CD4-positive, alpha-beta T cell (primary cell): ENCODE measurements at places on chromosomes 3 and 15.

DNA sequence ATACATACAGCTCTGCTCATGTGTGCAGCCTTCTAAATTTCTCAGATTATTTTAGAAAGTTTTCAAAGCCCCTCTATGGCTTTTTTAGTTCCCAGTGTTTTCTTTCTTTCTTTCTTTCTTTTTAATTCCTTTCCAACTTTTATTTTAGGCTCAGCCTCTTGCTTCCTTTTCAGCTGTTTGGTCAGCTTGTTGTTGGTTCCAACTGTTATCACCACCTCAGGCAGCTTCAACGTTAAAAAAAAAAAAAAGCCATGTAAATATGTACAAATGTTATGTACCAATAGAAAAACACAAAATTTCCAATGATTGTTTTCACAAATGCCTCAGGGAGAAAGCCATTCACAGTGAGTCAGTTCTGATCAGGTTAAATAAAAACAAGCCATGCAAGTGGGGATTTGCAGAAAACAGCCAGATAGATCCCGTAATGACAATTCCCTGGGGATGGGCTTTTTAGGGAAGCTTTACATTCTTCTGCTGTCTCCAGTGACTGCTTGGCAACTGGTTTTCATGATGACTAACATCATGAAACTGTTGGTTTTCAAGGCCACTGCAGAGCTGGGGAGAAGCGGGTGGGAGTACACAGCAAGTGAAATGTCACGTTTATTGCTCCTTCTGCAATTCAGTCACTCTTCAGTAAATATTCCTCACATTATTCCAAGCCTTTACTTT is 908.4 kb downstream of the EPHA3 start:
- DNase-seq: no peak

- no peak for DNase-seq
These were observed 157.8 kb downstream of the IL1RAP start for GRCh38 chr3:190671658-190672057.

DNA sequence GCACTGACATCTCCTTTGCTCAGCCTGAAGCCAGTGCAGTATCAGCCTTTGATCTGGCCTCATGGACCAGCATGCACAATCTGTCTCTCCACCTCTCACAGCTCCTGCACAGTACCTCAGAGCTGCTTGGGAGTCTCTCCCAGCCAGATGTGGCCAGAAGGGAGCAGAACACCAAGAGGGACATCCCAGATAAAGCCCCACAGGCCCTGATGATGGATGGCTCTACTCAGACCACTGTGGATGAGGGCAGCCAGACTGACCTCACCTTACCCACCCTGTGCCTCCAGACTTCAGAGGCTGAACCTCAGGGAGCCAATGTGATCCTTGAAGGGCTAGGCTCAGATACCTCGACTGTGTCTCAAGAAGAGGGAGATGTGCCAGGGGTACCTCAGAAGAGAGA is 44.4 kb downstream of the CDAN1 start:
- DNase-seq: no peak

DNA sequence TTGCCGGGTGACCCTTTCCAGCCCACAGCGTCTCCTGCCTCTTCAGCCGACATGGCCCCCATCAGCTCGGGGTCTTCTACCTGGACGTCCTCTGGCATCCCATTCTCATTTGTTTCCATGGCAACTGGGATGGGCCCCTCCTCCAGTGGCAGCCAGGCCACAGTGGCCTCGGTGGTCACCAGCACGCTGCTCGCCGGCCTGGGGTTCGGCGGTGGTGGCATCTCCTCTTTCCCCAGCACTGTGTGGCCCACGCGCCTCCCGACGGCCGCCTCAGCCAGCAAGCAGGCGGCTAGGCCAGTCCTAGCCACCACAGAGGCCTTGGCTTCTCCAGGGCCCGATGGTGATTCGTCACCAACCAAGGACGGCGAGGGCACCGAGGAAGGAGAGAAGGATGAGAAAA is 170.2 kb downstream of the FEZF2 start:
- no peak for DNase-seq

GRCh38 chr3:10524270-10524669 is 18.9 kb upstream of the ATP2B2 start:
- DNase-seq: no peak

GRCh38 chr3:116444819-116445310 is 422 bp downstream of the LSAMP start:
- no peak for DNase-seq

DNA sequence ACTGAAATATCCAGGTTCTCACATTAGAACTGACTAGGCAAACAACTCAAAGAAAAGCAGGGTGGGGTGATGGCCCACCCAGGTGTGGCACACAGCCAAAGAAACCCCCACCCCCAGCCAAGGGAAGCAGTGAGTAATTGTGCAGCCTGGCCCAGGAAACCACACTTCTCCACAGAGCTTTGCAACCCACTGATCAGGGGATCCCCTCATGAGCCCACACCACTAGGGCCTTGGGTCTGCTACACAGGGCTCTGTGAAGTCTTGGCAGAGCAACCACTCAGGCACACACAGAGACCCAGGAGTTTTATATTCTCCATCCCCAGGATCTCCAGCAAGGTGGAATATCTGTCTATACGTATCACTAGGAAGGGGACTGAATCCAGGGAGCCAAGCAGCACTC is 22.2 kb upstream of the TRIM42 start:
- no peak for DNase-seq
